Fibroblast of skin of right biceps (primary cell): ENCODE measurements at places on chromosomes 4 and X.

DNA sequence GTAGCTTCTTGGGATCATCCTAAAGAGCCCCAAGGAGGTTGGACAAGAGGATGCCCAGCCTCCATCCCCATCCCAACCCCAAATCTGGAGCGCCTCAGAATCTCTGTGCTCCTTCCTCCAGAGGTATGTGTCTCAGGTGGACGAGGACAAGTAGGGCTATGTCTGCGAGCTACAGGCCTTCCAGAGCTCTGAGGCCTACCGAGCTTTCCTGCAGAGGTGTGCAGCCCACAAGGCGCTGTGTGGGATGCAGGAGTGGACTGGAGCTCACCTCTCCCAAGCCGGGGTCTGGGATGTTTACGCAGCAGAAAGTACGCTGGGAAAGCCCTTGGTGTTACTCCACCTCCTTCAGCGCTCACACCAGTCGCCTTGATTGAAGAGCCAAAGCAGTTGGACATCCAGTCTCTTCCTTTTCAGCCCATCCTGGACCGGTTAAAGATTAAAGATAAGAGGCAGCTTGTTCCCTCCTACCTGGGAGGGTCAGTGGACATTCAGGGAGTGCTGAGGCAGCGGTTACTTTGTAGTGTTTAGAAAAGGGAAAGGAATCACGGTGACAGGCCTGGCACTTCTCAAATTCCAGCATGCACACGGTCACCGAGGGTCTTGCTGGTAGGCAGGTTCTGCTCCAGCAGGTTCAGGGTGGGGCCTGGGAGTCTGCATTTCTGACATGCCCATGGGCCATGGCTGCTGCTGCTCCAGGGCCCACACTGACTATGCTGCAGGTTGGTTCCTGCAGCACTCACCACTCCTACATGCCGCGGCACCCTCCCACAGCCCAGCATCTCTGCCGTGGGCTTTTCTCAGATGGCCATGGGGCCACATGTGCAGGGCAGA is 29.5 kb upstream of the JAKMIP1 start:
- DNase-seq, result no peak

GRCh38 chr4:12137575-12137974 is 708.9 kb upstream of the HS3ST1 start:
- no peak for DNase-seq

DNA sequence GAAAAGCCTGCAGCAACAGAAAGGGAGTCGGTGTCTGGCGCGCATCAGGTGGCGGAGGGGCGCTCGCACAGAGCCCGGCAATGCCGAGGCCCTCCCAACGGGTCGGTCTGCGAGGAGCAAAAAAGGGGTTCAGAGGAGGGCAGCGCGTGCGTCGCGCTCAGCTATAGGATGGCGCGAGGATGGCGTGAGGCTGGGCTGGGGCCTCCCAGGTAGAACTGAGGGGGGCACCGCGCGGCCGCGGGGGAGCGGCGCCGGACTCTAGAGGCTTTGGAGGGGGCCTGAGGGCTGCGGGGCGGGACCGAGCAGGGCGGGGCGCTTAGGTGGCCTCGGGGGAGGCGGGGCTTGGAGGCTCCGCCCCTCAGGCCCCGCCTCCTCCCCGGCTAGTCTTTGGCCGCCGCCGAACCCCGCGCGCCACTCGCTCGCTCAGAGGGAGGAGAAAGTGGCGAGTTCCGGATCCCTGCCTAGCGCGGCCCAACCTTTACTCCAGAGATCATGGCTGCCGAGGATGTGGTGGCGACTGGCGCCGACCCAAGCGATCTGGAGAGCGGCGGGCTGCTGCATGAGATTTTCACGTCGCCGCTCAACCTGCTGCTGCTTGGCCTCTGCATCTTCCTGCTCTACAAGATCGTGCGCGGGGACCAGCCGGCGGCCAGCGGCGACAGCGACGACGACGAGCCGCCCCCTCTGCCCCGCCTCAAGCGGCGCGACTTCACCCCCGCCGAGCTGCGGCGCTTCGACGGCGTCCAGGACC is at the start of gene PGRMC1:
Gene PGRMC1, plus strand, starts transcription at position 414 of the 751 bp plus-strand sequence. Its CDS starts 79 bp downstream, at position 493.
- peak; percentile 82 for DNase-seq

DNA sequence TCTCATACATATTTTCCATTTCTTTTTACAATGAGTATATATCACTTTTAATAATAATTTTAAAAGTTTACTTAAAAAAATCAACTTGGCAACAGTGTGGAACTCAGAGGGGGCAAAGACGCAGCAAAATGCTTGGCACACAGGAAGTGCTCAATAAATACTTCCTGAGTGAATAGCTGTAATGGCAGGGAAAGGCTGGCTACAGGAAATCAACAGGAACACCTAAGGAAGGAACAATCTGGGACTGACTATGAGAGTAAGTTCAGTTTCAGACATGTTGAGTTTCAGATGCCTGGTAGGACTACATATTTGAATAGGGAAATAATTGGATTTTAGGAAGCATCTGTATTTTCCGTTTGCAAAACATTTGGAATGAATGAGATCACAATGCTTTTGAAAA is 137.6 kb downstream of the SCLT1 start:
- DNase-seq, result no peak

- no peak for DNase-seq
Observed at GRCh38 chr4:98385831-98386230, 124.6 kb downstream of the RAP1GDS1 start.

GRCh38 chr4:94700298-94700697 is 57.5 kb upstream of the BMPR1B start:
- no peak for DNase-seq

- no peak for DNase-seq
Observed at GRCh38 chrX:68675571-68675970, 28.1 kb downstream of the STARD8 start.

- peak; percentile 48 for DNase-seq
Observed at GRCh38 chr4:177108708-177109107, 201.0 kb upstream of the NEIL3 start.
